Stimulated activated CD8-positive, alpha-beta memory T cell treated with anti-CD3 and anti-CD28 coated beads, Interleukin-4, amount 100 ng/mL, for 4 hours (primary cell): ENCODE measurements at places on chromosomes 5 and 9.

- DNase-seq, result no peak
These were observed 120.5 kb downstream of the FEM1C start for GRCh38 chr5:115424030-115424429.

- no peak for DNase-seq
These were observed 58.9 kb upstream of the ATG10 start for GRCh38 chr5:81912933-81913332.

GRCh38 chr5:168802337-168802736, 223.2 kb upstream of the PANK3 start:
- DNase-seq, result no peak

GRCh38 chr5:35776757-35777156, 79.9 kb upstream of the IL7R start:
- no peak for DNase-seq

DNA sequence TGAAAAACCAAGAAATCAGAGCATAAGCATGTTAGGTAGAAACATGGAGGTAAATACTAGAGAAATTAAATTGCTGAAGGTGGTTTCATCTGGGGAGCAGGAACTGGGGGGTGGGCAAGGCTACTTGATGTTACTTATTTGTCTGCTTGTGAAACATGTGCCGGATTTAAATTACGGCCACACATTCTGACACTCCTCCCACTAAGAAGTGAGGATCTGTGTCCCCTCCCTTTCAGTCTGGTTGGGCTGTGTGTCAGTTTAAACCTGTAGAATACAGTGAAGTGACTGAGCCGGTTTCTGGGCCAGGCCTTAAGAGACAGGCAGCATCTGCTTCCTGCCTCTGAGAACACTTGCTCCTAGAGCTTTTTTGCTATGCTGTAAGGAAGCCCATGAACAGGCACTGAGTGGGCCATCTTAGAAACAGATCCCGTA, 2.3 kb upstream of the IARS1 start:
- DNase-seq, result no peak

GRCh38 chr5:150734579-150735384, 24.0 kb downstream of the DCTN4 start:
- no peak for DNase-seq

- DNase-seq, result no peak
These were observed 517.7 kb upstream of the WWC1 start for GRCh38 chr5:167773668-167774301.

DNA sequence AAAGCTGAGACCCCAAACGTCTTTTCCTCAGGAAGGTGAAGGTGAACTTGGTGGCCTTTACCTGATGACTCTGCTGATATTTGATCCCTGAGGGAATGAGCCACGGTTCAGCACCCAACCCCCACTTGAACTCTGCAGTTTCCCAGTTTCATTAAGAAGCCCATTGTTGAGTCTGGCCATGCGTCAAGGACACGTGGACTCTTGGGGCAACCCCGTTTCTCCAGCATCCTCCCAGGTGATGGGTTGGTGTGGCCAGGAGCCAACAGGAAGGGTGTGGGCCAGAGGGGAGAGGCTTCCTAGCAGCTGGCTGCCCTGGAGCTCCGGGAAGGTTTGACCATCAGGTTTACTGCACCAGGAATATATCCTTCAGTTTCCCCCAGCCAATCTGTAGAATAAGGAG, 59.5 kb upstream of the GNE start:
- no peak for DNase-seq

GRCh38 chr9:113564498-113565237, 101.1 kb downstream of the RGS3 start:
- no peak for DNase-seq

- DNase-seq, result no peak
These were observed 193.4 kb downstream of the ARRDC3 start for GRCh38 chr5:91189480-91190313.

DNA sequence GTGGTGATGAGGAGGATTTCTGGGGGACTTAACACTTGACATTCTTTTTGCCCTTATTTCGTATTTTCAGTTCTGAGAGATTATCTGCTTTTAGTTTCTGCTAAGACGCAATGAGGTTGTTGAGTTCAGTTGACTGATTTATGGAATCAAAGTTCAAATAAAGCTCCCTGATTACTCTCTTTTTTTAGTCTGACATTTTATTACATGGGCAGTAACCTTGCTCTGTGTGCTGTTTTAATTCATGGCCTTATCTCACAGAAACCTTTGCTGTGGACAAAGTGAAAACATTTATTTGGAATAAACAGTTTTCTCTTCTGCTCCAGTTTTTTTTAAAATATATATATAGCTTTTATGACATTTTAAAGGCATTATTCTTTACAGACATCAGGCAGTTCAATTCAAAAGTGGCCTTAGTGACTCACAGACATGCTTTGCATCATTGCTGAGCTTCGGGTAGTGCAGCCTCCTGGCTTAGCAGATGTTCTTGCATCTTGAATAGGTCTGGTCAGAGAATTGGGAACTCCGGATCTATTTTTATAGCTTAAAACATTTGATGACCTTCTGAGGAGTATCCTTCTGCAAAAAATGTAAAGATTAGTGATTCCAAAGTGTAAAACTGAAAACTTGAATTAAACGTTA, 162.9 kb downstream of the FAM170A start:
- DNase-seq, result no peak

GRCh38 chr5:74364507-74364906, 276.0 kb downstream of the ENC1 start:
- DNase-seq, result no peak

DNA sequence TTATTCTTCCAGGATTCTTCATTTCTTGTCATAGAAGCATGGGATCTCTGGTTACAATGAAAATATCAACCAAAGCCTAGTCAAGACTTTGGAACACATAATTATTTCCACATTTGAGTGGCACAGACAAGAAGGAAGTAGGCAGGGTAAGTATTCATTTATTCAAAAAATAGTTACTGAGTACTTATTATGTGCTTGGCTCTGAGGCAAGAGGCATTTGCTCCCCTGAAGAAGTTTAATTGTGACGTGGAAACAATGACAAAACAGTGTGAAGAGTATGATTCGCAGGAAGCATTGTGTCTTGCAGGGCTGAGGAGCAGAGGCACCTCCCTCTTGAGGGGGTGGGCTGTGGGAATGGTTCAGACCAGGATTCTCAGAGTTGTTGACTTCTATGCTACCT, 45.0 kb upstream of the TNFSF15 start:
- no peak for DNase-seq

DNA sequence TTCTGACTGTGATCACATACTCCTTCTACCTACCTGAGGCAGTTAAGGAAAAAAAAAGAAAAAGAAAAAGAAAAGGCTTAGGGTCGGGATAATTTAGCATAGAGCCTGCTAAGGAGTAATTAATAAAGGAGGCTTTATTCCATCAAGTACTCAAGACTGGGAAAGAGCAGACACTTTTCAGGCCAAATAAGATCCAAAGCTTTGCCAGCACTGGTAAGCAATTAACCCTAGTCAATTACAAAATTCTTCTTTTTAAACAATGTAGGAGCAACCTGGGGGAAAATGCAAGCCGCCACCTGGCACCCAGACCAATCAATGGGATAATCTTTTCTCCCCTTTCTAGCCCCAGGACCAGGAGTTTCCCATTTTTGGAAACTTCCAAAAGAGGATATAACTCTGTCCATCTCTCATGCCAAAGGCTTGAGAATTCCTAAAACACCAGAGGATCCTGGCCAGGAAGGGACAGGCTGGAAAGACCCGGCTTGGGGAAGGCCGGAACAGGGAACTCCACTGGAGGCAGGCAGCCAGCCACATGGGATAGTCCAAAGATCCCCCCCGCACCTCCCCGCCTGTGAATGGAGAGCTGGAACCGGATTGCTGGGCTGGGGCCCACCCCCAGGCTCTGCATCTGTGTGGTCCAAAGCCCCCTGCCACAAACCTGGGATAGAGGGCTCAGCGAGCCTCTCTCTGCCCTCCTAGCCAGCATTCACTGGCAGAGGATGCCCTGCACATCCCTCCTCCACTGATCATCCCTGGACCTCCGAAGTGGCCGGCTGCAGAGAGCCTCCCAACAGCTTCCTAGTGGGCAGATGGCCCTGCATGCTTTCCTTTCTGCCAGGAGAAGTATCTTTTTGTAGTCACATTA, 117.8 kb downstream of the ZNF354C start:
- DNase-seq, result no peak

- no peak for DNase-seq
These were observed 761.0 kb downstream of the EFNA5 start for GRCh38 chr5:106909716-106910115.

DNA sequence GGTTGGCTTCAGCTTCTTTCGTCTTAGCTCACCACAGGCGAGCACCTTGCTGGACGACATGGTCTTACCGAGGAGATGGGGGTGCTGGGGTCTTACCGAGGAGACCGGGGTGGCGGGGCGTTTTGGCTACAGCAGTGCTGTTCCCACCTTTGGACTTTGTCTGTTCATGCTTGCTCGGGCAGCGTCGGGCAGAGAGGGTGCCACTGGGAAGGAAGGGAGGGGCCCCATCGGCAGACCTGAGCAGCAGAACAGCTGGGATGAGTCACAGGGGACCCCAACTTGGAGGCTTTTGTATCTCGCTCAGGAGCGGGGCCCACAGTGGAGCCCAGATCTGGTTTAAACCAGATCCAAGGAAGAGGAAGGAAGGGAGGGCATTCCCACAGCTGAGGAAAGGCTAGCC, 106.0 kb upstream of the CACNA1B start:
- no peak for DNase-seq

DNA sequence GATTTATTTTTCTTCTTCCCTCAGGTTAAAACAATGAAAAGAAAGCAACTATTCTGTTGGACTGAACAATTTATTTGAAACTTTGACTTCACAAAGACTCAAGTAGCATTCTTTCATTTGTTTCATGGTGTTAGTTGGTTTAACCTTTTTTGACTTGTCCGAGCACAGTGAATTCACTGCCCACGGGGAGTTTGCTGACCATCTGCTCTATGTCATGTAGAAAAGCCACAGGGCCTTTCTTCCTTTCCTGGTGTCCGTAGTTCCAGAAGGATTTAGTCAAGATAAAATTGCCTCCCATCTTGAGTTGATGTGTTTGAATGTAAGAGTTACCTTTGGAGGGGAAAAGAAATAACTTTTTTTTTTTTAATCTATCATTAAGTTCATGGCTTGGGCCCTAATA, 55.1 kb upstream of the ZNF608 start:
- no peak for DNase-seq

DNA sequence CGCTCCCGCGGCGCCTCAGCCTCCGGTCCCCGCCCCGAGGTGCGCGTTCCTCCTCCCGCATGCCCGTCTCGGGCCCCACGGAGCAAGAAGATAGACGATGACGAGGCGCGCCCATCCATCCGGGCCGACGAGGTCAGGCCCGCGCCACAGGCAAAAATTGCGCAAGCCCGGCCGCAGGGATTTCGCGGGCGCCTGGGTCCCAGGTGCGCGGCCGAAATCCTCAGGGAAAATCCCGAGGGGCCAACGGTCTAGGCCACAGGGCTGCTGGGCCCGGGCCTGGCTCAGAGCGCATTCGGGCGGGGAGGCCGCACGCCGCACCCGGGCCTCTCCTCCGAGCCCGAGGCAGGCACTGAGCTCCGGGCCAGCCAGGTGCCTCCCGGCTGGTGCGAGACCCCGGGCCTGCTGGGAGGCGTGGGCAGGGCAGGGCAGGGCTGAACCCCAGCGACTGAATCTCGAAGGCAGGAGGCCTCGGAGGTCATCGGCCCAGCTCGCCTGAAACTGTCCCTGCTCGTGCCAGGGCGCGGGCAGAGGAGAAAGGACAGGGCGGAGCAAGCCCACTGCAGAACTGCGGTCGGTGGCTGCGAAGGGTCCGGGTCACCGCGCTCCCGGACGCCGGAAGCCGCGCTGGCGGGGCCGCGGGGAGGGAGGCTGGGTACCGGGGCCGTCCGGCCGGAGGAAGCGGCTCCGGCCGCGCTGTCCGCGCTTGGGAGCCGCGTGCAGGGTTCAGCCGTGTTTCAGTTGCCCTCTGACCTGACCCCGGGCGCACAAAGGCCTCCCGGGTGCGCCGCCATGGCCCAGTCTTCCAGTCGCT, 66.8 kb downstream of the FOXD1 start:
- no peak for DNase-seq

GRCh38 chr9:129316281-129317030, 138.4 kb upstream of the IER5L start:
- no peak for DNase-seq

DNA sequence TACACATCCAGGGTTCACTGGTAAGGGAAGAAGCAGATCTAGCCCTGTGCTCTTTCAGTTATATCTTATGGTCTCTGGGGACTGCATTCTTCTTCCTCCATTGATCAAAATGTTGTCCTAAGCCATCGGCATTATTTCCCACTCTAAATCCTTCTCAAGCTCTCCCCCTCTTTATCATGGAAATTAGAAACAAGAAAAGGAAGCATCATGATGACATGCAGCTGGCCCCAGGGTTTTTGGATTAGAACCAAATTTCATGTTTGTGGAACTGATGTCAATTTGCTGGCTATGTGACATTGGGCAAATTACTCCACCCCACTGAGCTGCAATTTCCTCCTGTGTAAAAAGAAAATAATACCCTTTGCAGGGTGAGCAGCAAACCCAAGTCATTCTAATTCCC, 39.5 kb downstream of the MFAP3 start:
- no peak for DNase-seq

DNA sequence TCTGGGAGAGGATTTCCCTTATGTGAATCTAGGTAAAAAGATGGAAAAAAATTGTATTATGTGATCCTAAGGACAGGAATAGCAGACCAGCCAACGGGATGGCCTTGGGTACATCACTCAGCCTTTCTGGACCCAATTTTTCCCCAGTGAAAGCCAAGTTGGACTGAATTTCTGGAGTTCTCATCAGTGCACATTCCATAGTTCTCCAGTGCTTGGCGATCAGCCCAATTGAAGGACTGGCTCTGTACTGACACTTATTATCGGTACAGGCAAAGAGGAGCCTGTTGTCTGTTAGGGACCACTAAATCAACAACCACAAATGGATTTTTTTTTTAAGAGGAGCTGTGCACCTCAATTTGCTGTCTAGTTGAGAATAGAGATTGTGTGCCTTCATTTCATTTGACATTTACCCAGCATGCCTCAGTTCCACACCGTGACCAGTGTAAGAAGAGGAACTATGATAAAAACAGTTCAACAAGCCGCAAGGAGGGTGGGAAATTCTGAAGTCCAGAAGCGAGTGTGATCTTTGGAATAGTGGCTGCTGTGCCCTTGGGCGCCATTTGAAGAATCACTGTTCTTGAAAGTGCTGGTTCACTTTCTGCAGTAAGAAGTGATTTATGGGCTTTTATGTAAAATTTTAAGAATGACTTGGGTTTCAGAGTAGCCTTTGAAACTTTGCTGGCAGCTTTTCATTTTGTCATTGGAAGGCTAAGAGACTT, 8.0 kb downstream of the ARL10 start:
- no peak for DNase-seq

- no peak for DNase-seq
These were observed 175.3 kb upstream of the TBC1D2 start for GRCh38 chr9:98430535-98431292.

GRCh38 chr5:31435730-31436129, 96.2 kb downstream of the DROSHA start:
- DNase-seq, result no peak

DNA sequence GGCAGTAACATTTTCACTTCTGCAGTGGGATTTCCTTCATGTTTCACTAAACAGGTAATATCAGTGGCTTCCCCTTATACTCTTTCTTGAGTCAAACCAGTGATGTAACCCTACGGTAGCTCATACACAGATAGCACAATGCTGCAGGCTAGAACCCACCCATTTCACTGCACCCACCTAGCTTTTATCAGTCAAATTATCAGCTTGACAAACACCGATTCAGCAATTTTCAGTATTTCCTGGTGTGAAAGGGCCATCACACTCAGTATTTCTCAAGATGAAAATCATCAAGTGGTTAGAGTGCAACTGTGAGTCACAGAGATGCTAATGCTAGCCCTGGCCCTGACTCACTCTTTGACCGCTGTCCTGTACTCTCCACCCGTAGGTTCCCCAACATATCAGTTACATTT, 242.3 kb upstream of the PTGER4 start:
- peak; percentile 19 for DNase-seq

GRCh38 chr5:154967421-154968024, 26.6 kb downstream of the MRPL22 start:
- no peak for DNase-seq
